NCI-H1092 treated with DMSO at 0.1 percent for 48 hours (cell line): ENCODE measurements at places on chromosomes 4 and X.

DNA sequence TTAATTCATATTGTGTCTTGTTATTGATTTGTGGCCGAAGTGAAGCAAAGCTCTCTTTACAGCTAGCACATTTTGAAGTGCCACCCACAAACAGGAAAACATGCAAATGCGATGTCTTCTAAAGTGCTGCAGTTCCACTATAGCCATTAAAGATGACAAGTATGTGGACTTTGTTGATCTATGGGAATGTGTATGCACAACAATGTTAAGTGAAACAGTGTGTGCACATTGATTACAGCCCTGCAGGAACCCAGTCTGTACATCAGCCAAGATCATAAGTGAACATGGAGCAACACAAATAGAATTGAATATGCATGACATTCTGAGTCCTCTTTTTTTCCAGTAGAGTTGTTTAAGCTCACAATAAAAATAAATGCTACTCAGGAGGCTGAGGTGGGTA, 43.0 kb downstream of the TFDP3 start:
- DNase-seq, result no peak

- no peak for DNase-seq
Measured at GRCh38 chr4:179605196-179605595, 2163.0 kb upstream of the AGA start.

GRCh38 chr4:150821641-150822040, 193.4 kb downstream of the LRBA start:
- no peak for DNase-seq

DNA sequence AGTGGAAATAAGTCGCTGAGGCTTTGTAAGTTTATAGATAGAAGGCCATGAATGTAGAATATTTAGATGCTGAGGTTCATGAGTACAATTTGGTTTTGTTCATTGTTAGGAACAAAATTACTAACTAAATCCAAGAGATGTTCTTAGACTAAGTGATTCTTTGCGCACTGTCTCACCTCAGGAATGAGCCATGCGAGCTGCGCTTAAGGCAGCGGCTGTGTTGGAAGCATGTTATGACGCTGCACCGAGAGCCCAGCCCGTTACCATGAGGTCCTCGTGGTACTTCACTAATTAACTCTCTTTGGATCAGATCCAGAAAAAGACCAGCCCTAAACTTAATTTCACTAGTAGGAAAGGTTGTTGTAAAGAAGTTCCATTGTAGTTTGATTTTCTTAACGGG, 166.2 kb downstream of the RAPGEF2 start:
- no peak for DNase-seq

DNA sequence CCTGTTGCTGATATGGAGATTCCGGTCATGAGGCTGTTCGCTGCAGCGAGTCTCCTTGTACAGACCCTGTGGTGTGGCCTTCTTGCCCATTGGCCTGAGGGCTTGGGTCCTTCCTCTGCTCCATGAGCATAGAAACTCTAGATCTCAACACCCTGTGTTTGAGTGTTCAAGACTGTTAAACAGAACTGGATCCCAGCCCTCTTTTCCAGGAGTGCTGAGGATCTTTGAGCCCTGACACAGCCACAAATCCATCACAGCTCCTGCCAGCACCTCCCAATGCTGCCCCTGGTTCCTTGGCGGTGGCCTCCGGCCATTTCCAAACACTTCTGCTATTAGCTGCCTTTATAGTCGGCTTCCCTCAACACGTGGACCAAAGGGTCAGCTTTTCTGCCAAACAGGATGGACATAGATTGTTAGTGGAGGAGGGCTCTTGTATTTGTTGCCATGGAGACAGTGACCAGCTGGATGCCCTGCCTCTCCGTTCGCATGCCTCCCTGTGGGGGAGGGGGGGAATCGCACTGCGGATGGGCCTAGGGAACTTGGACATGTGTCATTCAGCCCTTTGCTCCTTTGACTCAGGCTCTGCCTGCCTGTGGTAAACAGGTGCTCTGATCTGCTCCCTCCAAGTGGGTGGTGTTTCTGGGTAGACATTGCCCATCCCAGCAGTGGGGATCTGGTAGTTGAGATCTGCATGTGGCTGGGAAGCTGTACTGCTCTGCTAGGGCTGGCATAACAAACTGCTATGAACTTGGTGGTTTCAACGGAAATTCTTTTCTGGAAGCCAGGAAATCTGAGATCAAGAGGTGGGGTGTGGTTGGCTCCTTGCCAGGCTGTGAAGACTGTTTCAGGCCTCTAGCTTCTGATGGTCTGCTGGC, 6.9 kb upstream of the WDR1 start:
- no peak for DNase-seq

GRCh38 chr4:7955393-7955792, 15.7 kb upstream of the AFAP1 start:
- no peak for DNase-seq

DNA sequence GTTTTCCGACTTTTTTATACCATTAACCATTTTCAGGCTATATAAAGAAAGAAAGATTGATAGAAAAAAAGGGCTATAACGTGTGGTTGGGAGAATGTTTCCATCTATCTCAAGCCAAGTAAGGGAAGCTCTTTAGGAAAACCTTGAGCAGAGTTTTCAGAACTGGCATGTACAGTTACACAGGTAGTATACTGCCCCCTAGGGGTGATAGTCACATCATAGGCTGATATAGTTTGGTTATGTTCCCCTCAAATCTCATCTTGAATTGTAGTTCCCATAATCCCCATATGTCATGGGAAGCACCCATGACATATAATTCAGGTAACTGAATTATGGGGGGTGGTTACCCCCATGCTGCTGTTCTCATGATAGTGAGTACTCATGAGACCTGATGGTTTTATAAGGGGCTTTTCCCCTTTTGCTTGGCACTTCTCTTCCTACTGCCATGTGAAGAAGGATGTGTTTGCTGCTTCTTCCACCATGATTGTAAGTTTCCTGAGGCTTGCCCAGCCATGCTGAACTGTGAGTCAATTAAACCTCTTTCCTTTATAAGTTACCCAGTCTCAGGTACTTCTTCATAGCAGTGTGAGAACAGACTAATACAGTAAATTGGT, 186.8 kb downstream of the TMA16 start:
- DNase-seq, result peak; percentile 20

- DNase-seq, result no peak
Measured at GRCh38 chrX:290476-291166, 9.4 kb downstream of the PLCXD1 start.

GRCh38 chr4:77385124-77385969, 220.3 kb upstream of the CXCL13 start:
- peak; percentile 53 for DNase-seq

DNA sequence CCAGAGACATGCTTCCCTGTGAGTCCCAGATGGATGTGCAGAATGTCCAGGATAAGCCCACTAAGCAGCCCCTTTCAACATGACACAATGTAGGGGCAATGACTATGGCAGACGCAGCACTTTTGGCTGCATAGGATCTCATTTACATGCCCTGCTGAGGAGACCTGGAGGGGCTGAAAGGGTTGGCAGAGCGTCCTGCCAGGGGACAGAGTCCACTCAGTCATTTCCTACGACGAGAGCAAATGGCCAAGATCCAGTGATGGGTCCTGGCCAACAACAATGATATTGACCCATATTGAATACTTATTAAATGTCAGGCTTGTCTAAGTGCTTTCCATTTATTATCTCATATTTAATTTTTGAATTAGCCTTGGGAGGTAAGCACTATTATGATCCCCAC, 41.4 kb downstream of the LGI2 start:
- no peak for DNase-seq

- DNase-seq, result peak; percentile 68
Measured at GRCh38 chrX:40109288-40110008, 11.7 kb upstream of the BCOR start.

DNA sequence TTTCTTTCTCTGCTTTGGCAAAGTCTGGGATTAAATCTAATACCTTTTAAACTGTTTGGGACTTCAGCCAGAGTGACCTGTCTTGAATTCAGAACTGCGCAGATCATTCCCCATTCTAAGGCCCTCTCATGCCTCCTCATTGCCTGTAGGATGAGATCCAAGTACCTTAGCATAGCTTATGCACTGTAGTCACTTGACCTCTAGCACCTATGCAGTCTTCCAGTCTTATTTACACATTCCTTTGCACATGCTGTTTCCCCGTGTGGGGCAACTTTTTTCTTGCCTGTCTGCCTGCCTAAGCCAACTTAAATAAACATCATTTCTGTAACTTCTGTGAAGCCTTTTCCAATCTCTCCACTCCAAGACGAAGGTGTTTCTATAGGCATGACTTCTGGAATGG, 68.4 kb downstream of the AR start:
- DNase-seq, result no peak

GRCh38 chr4:62513306-62513705, 1313.2 kb downstream of the ADGRL3 start:
- DNase-seq, result no peak

DNA sequence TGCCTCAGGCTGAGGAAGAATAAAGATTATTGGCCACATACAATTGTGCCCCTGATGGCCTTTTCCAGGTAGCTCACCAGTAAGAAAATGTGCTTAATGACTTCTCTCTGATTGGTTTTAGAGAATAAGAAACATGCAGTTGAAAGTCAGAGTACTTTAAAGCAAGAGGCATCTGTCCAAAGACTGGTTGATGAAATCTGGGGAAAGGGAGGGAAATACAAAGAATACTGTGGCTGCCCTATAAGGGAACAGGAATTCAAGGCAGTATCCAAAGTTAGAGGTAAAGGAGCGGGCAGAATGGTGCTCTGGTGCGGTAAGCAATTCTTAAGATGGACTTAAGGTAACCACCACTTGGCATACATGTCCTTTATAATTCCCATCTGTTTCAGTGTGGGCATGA, 11.4 kb downstream of the PBDC1 start:
- no peak for DNase-seq

DNA sequence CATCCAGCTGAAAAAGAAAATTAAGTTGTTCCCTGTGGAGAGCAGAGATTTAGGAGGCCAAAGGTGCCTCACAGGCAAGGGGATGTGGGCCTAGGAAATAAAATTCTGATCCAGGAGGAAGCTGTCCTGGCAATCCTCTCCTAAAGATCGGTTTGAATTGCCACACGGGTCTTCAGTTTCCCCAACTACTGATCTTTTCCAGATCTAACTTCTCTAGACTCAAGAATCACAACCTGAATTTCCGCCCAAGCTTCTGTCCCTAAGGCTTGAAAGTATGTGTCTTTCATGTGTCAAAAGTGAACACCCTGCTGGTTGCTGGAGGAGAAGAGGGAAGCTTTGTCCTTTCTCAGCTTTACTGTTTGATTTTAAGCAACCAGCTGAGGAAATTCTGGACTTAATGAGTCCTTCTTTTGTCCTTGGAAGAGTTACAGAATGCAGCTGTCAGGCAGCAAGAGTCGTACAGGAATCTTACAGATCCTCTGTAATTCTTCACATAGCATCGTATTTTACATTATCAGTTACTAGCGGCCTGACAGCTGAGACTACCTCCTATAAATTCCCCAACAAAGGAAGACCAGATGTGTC, 93.8 kb downstream of the INPP4B start:
- no peak for DNase-seq

DNA sequence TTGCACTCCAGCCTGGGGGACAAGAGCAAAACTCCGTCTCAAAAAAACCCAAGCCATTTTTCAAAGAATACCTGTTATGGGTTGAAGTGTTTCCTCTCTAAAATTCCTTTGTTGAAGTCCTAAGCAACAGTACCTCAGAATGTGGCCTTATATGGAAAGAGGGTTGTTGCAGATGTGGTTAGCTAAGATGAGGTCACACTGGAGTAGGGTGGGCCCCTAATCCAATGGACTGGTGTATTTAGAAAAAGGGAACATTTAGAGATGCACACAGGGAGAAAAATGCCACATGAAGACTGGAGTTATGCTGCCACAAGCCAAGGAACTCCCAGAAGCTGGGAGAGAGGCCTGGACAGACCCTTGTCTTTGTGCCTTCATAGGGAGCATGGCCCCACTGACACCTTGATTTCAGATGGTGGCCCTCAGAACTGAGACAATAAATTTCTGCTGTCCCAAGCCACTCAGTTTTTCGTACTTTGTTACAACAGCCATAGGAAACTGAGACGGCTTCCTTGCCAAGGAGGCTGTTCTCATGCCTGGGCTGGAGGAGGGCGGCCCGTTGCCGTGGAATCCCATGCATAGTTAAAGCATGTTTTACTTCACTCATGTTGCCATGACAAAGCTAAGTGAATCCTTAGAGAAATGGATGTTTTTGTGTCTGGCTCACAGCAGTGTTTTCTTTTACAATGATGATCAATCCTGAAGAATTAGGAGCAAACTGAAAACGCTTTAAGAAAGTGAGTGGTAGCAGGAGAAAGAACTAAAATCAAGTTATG, 16.5 kb downstream of the TRAPPC2 start:
- no peak for DNase-seq

GRCh38 chrX:133697656-133698055, 282.4 kb upstream of the GPC4 start:
- DNase-seq, result no peak
